ENCODE measurements at places on chromosomes 11 and 22. TPM values are rescaled to one million over a fixed set of nuclear protein-coding genes. Genes with fewer than 3 reads are reported as not detected.

The MFNG gene
- 3.9 TPM for total RNA-seq

DNA sequence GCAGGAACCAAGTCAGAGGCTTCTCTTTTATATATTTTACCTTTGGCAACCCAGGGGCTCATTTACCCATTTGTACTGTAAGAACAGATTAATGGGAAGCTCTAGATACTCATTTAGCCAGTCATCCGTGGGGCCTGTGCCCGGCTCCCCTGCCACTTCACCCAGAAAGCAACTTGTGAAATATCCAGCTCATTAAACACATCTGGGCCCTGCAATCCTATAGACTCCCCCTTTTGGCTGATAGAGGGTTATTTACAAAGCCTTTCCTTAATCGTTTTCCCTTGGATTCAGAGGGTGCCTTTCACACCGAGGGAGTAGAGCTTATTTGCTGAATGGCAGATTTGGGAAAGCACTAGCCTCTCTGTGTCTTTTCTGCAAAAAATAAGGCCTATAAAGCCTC is 118.7 kb upstream of the SORL1-AS1 start:
- DNase-seq = no peak

- DNase-seq = no peak
Measured at GRCh38 chr22:41857155-41857859, 24.4 kb downstream of the SREBF2 start.

DNA sequence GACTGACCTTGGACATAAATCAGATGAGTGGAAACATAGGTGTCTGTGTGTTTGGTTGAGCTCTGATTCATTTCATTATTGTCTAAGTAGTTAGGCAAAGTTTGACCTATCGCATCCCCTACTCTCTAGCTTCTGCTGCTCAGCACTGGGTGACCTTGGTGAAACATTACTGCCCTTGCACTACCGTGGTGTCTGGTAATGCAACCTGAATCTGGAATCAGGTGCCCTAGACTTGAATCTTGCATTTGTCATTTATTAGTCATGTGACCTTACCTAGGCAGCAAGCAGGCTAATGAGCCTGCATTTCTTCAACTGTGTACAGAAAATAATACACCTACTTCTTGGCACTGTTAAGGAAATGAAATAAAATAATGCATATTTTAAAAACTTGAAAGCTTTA is 242.3 kb upstream of the BLID start:
- no peak for DNase-seq

DNA sequence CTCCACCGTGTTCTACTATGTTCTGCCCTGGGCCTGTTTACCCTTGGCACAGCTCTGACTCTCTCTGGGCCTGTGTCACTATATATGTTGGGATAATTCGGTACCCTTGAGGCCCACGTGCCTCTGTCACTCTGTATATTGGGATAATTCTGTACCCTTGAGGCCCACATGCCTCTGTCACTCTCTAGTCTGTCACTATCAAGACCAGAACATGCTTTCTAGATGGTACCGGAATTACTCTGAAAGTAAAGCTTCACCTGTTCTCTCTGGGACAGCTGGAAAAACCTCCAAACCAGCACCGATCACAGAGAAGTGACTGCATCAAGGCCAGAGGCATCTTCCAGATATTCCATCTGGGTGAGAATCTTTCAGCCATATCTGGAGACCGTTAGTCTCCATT is 9.3 kb upstream of the FCHSD2 start:
- DNase-seq = no peak

DNA sequence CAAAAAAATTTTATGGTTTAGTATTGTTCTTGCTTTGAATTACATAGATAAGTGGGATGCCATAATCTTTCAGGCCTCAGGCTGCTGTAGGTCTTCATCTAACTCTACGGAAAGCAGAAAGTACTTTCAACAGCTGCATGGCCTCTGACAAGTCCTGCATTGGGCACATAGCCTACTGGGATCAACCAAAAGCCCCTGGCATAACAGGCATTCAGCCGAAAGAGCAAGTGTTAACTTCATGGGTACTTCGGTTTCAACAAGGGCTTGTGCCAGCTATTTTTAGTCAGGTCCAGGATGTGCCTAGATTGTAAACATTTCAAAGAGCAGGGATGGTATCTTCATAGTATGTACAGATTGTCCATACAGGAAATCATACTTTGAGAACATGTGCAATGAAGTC is 3.1 kb downstream of the SLN start:
- no peak for DNase-seq

All from occipital lobe (tissue), 3 donors.